Activated T-cell treated with anti-CD3 and anti-CD28 coated beads, Interleukin-2, amount 50 U/mL, for 24 hours (primary cell): ENCODE measurements at places on chromosomes 7 and 10.

DNA sequence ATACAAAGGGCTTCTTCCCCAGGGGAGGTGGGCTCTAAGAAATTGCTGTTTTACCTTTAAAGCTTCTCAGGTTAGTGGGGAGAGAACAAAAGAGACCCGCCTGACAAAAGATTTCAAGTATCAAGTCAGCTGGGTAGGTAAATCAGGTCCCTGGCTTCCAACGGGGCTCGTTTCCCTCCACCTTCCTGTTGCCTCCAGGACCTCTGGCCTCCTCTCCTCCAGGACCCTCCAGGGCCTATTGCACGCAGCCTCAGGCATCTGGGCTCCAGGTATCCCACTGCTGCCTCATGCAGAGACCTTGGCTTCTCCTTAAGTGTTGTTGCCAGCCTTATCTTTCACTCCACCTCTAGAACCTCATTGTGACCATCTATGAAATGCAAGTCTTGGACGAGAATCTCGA is 2.9 kb downstream of the BNIP3 start:
- DNase-seq, result no peak

DNA sequence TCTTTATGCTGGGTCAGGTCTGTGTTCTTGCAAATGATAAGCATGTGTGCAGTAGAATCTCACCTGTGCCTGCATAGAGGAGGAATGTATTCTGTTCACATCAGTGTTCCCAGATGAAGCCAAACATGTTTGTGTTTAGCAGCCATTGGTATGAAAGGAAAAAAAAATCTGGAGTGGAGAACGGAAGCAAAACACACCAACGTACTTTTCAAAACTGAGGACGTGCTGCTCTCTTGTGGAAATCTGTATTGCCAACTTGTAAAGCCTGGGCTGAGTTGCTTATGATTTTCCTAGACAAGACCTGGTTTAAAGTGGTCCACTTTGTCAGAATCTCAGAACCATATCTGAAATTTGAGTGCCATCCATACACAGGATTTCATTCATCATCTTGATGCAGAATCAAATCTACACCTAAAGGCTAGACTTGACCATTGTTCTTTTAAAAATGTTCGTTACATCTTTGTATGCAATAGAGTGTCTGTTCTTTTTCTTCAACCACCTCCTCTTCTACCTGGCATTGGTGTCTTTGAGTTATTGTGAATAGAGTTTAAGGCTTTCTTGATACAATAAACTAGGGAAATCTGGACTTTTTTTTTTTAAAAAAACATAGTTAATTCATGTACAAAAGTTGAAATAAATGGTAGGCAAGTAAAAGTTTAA is 367.7 kb downstream of the PHF14 start:
- no peak for DNase-seq

- no peak for DNase-seq
Measured at GRCh38 chr10:31926765-31927564, 1.7 kb downstream of the ARHGAP12 start.

- DNase-seq, result no peak
Measured at GRCh38 chr7:73482746-73483145, 39.3 kb downstream of the BAZ1B start.

GRCh38 chr10:77635402-77636227 is 2.0 kb downstream of the KCNMA1 start:
- no peak for DNase-seq

DNA sequence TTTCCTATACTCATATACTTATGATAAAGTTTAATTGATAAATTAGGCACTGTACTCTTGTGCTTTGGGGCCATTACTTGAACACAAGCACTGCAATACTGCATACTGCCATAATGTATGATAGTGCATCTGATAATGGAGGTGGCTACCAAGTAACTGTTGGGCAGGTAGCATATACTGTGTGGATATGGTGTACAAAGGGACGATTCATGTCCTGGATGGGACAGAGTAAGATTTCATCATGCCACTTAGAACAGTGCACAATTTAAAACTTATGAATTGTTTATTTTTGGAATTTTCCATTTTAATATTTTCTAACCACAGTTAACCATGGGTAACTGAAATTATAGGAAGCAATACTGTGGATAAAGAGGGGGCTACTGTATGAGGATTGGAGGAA is 38.9 kb downstream of the AKAP9 start:
- DNase-seq, result no peak

DNA sequence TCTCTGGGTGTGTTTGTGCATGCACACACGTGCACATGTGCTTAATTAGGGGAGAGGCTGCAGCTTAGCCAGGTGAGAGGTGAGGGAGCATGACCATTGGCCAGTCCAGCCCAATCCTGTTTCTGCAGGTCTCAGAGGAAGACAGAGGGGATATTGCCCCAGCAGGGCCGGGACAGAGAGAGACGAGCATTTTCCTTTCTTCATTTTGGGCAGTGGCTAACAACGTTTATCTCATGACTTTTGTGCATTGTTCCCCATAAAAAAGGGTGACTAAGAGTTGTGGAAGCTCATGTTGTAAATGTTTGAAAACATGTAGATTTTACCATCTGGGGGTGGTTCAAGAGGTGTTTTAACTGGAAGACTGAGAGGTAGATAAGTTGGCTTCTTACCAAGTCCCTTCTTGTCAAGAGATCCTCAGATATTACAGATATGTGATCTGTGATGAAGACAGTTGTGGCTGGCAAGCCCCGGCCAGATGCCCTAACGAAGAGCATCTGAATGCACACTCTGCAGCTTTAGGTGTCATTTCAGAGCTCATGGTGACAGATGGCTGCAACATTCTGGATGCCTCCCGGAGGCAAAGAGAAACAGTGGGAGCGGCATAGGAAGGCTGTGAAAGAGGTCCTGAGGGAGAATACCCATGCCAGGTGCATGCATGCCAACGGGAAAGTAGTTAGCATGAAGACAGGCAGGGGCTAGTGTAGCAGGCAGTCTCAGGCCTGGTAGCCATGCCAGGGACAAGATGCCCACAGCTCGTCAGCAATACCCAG is 16.7 kb upstream of the DMBT1 start:
- no peak for DNase-seq

GRCh38 chr7:120990468-120991118 is 2.1 kb downstream of the CPED1 start:
- DNase-seq, result no peak

DNA sequence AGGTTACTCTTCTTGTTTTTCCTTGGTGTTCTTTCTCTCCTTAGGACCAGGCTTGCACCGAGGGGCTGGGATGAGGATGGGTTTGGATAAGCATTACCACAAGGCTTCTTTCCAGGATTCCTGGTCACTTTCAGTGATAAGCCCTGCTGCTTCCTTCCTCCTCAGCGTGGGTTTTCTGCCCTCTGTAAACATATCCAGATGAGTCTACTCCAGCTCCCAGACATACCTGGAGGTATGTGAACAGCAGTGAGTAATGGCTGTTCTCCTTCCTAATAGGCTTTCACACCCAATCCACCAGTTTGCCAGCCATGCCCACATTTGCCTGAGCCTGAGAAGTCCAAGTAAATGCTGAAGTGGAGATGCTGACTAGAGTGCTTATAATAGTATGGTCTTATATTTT is 229.8 kb upstream of the YAE1 start:
- DNase-seq, result no peak

DNA sequence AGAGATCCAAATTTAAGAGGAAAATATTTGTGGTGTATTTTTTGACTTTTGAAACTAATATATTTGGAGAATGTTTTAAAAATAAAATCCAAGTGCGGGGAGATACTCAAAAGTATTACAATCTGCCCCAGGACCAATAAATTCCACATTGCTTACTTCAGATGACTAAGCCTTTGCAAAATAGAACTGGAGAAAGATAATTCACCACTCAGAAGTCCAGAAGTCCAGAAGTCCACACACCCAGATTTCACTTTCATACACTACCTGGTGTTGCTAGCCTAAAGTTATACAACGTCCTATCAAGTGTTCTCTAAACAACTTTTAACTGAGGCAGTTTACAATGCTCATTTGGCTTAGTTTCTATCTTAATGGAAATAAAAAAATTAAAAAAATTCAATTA is 487.0 kb upstream of the SEMA3D start:
- DNase-seq, result no peak

GRCh38 chr10:37289833-37290464 is 164.6 kb downstream of the ANKRD30A start:
- no peak for DNase-seq

- peak; percentile 92 for DNase-seq
Measured at GRCh38 chr7:99558306-99559174, at the start of gene ZNF655. ZNF655 (plus strand) TSS chr7:99558642; CDS start chr7:99560560, 1,918 bp downstream.

DNA sequence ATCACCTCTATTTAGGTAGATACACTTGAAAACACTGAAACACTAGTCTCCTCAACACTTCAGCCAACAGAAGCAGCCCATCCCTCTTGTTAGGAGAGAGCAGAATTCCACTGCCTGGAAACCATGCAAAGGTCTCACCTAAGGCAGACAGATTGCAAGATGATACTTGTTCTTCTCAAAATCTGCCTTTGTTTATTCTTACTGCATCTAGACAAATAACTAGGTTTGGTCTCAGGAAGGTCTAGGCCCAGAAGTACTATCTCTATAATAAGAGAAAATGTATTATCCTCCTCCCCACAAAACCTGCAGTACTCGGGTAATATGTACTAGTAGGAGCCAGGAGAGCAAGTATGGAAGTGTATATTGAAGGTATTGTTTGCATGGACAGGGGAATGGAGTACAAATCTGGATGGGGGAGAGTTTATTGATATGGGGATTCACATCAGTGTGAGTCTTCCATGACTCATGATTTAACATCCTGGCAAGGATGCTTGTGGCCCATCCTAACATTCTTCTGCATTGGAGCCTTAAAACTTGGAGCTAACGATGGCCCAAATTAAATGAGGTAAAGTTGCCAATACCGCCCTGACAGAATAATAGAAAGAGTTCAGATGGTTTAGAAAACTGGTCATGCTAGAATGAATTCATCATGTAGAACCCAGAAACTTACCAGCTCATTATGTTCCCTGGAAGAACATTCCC is 109.2 kb downstream of the EPC1 start:
- no peak for DNase-seq

DNA sequence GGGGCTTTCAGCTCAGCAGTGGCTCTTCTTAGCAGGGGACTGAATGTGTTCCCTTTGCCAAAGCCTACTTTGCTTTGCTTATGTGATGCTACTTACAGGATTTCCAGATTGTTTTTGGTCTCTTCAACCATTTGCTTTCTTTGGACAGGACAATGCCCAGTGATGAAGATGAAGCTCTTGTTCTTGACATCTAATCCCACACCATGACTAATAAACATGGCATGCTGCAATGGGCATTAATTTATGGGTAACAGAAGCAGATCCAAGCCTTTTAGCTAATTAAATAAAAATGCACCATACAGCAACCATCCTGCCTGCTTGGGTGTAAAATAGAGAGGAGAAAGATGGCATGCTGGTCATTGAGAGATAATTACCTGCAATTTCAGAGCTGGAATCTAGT is 175.5 kb upstream of the ITGB1 start:
- DNase-seq, result no peak

DNA sequence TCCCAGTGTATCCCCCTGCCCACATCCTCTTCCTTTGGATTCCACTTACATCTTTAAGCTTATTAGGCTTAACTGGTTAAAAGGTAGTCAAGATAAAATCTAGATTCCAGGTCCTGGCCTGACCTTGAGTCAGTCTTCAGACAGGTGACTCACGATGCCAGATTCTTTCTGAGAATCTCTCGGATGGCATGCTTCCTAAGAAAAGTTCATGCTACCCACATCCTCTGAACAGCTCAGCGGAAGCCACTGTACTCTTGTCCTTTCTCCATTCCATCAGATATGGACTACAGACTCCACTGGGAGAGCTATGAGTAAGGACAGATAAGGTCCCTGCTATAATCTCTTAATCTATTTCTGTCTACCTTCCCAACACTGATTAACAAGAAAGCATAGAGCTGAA is 43.4 kb downstream of the DNMBP start:
- no peak for DNase-seq

DNA sequence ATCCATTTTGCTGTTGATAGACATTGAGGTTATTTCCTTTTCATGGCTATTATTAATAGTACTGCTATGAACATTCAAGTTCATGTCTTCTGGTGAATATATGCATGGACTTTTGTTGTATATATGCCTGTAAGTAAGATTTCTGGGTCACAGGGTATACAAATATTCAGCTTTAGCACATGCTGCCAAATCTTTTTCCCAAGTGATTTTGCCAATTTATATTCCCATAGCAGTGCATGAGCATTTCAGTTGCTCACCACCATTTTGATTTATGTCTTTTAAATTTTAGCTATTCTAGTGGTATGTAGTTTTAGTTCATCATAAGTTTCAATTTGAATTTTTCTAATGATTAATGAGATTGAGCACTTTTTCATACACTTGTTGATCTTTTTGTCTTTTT is 59.9 kb downstream of the CALD1 start:
- no peak for DNase-seq

DNA sequence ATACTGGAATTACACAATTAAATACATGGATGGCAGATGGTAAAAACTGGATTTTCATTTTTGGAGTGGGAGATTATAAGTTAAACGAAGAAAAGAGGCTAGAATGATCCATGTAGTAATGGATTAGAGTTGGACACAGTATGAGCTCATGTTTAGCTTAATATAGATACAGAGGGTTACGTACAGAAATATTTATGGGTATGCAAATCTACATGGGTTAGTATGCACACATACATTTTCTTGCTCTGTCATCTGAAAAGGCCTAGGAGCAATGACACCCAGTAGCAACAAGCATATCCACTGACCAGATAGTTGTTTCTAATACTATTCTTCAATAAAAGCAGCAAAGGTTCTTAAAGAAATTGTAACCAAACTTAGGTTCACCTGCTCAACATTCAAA is 366.4 kb downstream of the SEMA3D start:
- DNase-seq, result no peak

DNA sequence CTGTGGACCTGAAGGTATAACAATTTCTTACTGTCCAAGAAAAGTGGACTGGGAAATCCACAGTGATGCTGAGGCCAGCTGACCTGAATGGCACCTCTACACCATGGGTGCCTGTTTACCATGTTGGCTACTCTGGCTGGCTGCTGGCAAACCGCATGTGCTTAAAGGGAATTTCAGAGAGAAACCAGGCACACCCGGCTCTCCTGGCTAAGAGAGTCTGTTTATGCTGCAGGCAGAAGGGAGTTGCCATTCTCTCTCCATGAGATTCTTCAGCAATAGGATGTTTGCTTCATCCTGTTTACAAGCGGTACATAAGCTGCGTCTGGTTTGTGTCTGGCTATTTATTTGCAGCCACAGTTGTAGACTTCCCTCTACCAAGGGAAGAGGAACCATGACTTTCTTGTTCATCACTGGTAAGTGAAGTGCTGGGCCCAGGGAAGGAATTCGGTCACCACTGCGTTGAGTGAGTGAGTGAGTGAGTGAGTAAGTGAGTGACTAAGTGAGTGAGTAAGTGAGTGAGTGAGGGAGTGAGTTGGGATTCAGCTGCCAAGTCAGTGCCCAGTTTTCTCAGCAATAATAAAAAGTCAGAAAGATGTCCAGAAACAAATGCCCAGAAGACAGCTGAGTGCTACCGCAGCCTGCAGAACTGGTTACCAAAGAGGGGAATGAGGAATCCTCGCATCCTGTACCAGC is 90.4 kb downstream of the COBL start:
- no peak for DNase-seq

- no peak for DNase-seq
Measured at GRCh38 chr10:59465088-59465487, 102.7 kb upstream of the FAM13C start.
